ENCODE measurements at places on chromosomes 13 and 19.

DNA sequence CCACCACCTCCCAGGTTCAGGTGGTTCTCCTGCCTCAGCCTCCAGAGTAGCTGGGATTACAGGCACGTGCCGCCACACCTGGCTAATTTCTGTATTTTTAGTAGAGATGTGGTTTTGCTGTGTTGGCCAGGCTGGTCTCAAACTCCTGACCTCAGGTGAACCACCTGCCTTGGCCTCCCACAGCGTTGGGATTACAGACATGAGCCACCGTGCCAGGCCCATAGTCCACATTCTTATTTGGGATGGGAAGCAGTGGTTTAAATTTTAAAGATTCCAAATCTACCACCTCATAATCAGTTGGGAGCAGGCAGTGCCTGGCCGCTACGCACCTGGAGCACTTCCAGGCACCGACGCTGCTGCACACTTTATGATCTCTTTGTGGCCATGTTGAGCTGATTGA lies 160.6 kb upstream of the SOX1 start:
- no peak for DNase-seq

- DNase-seq, result no peak
Measured at GRCh38 chr13:38872693-38873092, 117.9 kb downstream of the STOML3 start.

DNA sequence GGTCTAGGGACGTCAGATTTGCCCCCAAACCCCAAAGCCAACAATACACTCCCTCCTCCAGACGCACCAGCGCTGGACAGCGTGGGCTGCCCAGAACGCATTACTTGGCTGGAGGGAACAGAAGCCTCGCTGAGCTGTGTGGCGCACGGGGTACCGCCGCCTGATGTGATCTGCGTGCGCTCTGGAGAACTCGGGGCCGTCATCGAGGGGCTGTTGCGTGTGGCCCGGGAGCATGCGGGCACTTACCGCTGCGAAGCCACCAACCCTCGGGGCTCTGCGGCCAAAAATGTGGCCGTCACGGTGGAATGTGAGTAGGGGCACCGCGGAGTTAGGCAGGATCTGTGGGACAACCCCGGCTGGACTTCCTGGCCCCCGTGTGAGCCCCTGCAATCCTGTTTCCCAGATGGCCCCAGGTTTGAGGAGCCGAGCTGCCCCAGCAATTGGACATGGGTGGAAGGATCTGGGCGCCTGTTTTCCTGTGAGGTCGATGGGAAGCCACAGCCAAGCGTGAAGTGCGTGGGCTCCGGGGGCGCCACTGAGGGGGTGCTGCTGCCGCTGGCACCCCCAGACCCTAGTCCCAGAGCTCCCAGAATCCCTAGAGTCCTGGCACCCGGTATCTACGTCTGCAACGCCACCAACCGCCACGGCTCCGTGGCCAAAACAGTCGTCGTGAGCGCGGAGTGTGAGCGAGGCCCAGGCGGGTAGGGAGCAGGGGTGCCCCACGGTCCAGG lies 4.0 kb downstream of the ICAM5 start:
- DNase-seq, result no peak

DNA sequence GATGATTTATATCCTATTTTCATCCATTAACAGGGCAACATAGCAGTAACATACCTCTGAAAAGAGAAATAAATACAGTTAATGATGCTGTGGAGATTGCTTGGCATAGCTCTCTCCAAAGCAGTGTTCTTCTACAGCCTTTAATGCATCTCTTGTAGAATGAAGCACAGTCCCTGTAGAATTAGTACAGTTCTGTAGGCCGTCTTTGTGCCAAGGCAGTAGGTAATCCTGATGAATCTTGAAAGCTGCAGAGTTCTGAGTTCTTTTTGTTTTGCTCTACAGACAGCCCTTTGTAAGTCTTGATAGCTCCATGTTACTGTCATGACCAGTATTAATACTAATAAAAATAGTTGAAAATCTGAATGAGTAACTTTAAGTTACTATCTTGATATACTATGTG lies 184.2 kb downstream of the MAB21L1 start:
- DNase-seq, result no peak

- no peak for DNase-seq
Measured at GRCh38 chr13:79435561-79435990, 29.5 kb upstream of the RBM26 start.

DNA sequence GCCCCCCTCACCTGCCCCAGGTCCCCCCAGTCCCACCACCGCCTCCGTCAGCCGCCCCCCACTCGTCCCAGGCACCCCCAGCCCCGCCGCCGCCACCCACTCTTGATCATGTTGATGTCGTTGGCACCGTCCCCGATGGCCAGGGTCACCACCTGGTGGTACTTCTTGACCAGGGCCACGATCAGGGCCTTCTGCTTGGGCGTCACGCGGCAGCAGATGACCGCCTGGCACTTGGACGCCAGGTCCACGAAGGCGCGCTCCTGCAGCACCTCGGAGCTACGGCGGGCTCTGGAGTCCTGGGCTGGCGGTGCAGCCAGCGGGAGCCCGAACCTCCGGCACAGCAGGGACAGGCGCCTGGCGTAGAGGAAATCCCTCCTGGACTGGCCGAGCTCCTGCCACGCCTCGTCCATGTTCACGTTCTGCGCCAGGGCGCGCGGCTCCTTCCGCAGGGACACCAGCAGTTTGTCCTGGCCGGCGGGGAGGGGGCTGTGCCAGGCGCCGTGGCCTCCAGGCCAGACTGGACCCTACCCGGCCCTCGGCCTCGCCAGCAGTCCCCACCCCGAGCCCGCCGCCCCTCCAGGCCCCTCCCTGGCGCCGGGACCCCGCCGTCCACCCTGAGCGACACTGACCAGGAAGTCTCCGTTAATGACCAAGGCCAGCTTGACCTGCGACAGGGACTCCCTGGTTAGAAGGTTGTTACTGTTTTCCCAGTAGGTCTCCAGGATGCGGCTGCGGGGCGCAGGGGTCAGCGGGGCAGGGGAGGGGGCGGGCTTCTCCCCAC lies 22.6 kb downstream of the ATP8B3 start:
- no peak for DNase-seq

DNA sequence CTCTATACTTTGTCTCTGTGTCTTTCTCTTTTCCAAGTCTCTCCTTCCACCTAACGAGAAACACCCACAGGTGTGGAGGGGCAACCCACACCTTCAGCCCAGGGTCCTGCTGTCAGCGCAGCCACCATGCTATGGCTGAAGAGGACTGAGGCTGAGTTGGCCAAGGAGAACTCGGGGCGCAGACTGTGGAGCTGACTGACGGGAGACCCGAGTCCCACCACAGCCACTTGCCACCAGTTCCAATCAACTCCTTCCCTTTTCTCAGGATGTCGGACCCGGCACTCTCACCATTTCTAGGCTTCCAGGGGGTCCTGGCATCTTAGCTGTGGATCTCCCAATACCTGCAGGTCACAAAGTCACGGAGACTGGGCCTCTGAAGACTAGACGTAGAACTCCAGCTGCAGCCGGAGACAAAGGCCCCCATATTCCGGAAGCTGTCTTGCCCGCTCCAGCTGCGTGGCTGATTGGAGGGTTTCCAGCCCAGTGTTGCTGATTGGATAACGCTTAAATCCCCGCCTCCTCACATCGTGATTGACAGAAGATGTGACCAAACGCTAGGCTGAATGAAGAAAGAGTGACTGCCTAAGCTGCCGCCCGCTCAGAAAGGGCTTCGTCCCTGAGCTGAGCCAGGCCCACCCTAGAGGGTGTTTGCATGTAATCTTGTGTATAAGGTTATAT lies 63.6 kb downstream of the ZNF429 start:
- DNase-seq, result peak; percentile 84

DNA sequence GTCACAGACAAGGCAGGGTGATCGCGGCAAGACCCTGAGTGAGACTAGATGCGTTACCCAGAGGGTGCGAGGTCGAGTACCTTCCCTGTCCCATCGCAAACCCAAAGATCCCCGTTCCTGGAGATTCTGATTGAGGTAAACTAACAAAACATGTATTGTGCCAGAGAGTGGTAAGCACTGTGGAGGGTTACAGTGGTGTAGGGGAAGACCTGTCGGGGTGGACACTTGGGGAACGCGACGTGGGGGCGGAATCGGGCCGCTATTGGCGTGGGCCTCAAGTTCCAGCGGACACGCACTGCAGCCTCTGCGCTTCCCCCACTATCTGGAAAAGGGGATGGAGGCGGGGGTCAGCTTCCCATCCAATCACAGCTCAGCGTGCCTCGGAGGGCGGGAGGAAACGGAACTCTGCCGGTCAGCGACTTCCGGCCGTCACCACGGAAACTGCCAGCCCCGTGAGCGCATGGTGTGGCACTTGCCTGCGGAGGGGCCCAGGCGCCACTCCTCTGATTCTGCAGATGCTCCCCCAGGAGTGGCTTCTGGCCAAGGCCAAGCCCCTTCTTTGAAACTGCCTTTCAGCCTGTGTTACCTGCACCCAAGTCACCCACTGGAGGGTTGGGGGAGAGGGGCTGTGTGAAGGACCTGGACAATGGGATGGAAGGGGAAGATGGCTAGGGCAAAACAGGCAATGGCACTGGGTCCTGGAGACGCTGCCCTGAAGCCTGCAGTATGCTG lies 1.0 kb upstream of the UBE2M start:
- peak; percentile 42 for DNase-seq

- no peak for DNase-seq
Measured at GRCh38 chr13:75469047-75469446, 12.9 kb downstream of the TBC1D4 start.

GRCh38 chr13:32936716-32937115 lies 79.5 kb upstream of the KL start:
- DNase-seq, result no peak

GRCh38 chr13:23674795-23675640 lies 104.8 kb downstream of the TNFRSF19 start:
- DNase-seq, result no peak

DNA sequence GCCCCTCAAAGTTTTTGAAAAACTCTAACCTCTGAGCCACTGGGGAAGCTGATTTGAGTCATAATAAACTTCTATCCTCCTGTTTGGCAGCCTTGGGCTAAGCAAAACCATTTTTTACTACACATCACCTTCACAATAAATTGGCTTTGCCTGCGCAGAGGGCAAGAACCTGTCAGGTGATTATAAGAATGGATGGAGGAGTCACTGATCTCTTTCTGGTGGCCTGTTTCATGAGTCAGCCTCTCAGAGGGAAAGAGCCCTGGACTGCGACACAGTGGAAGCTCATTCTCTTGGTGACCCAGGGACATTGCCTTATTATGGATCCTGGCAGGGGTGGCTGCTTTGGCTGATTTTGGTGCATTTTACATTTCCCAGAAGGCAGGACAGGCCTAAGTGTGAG lies 17.5 kb upstream of the PSG9 start:
- no peak for DNase-seq

GRCh38 chr19:1961000-1961883 lies 20.3 kb downstream of the CSNK1G2 start:
- no peak for DNase-seq

DNA sequence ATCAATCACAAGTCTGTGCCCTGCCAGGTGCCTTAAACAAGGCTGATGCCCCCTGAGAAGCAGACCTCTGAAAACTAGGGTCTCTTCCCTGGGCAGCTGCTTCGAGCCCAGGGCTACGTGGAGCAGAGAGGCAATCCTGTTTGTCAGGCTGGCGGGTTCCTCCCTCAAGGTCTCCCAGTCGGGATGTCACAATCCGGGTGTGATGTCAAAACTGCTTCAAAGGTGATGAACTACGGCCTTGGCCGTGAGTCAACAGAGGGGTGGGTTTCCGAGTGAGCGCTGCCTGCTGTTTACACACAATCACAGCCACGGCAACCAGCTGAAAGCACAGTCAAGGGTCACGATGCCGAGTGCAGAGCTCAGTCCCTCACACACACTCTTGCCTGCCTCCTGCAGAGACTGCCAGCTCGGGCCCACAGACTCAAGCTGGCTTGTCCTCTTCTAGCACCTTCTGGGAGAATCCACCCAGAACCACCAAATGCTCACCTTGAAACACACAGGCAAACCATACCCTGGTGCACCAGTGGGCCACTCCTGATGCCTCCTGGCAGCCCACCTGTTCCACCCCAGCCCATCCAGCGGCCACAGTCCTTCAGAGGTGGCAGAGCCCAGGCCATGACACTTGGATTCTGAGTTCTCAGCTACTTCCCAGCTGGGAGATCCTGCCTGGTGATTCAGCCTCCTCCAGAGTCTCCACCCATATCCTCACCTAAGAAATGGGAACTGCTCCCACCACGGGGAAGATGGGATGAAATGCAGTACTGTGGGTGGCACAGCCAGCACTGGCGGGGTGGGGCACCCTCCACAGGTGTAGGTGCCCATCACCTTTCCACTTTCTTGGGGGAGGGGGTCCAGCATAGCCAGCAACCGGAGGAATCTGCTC lies 6.8 kb downstream of the ELL start:
- DNase-seq, result no peak

- DNase-seq, result no peak
Measured at GRCh38 chr13:42525035-42525504, 48.9 kb upstream of the TNFSF11 start.

DNA sequence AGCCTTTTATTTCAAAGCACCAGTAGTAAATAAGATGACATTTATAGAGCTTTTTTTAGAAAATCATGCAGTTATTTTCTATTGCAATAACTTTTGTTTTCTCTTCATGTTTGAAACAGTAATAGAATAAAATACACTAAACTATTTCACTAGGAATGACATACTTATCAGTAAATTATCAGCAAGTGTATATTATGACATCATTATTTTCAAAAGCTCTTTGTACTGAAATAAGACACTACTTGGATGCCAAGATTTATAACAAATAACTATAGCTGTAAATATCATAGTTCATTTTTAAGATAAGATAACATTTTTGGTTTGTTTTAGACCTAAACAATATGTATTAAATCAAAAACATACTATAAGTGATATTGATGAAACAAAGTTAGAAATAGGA lies 56.8 kb downstream of the STOML3 start:
- no peak for DNase-seq

GRCh38 chr13:106187501-106188095 lies 347.9 kb downstream of the EFNB2 start:
- no peak for DNase-seq

GRCh38 chr19:57947088-57947418 lies 453 bp downstream of the ZNF256 start:
- DNase-seq, result no peak

GRCh38 chr19:15187026-15188007 lies 13.5 kb downstream of the NOTCH3 start:
- DNase-seq, result no peak

DNA sequence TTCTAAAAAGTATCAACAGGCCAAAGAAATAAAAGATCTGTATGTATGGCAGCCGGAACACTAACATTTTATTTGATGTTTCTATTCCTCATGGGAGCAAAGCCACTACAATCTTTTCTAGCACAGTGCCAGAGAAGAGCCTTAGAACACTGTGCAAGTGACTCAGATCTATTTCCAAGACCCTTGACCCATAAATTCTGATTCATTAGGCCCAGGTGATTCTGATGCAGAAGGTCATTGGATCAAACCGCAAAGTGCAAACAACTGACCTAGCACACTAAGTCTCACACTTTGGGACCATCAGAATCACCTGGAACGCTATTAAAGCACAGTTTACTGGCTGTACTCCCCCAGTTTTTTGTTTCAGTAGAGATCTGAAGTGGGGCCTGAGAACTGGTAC lies 87.6 kb downstream of the MYCBP2 start:
- DNase-seq, result no peak

- no peak for DNase-seq
Measured at GRCh38 chr19:16429759-16430091, 42.0 kb downstream of the EPS15L1 start.

Data from stimulated activated CD8-positive, alpha-beta memory T cell treated with anti-CD3 and anti-CD28 coated beads, Interleukin-4, amount 100 ng/mL, for 1 hour (primary cell).